ENCODE measurements at places on chromosomes 5 and 9.

GRCh38 chr5:71738662-71739361, 19.7 kb downstream of the CARTPT start:
- no peak for DNase-seq

DNA sequence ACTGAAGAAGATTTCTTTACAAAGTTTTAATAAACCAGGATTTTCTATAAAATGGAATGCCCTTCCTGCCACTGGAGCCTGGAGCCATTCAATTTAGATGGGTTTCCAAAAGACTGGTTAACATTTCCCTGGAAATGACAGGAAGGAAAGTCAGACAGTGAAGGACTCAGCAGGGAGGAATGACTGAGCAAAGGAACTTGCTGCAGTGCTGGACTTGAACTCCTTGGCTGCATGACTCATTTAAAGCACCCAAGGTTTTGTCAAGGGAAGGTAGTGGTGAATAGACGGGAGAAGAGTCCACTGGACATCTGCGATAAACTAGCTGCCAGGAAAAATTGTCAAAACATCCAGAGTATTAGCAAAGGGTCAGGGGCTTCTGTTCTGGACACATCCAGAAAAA, 163.8 kb upstream of the SLC28A3 start:
- DNase-seq: no peak

GRCh38 chr9:22731786-22732185, 285.2 kb downstream of the DMRTA1 start:
- no peak for DNase-seq

DNA sequence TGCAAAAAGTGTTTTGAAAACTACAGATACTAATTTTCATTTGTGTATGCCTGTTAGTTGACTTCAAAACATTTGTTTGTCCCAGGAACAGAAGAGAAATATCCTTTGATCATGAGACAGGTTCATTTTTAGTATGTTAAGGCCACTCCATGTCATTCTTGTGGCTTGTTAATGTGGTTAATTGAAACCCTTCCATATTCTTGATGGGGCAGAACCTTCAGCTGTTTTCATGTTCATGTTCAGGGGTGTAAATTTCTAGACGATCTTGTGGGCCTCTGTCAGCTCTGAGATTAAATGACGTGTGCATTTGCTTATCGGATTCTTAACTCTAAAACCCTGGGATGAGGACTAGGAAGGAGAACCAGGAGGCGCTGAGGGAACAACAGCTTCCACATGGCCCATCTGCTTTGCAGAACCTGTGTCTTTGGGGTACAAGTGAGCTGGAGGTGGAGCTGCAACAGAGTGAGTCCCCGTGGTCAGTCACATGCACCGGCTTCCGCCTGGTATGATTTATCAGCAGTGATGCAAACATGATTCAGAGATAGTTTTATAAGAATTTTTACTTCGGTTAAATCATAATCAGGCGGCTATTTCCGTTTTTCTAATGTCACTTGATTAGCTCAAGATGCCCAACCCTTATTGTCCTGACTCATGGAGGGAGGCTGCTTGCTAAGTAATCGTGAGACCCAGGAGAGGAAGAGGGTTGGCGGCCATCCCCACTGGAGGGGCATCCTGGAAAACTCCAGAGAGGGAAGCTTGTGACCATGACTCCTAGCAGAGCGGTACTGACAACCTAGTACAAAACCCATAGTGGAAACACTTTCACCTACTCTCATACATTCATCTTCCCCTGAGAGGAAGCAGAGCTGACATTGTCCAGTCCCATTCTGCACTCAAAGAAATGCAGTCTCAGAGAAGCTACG, 138.4 kb downstream of the C9orf152 start:
- peak; percentile 89 for DNase-seq

GRCh38 chr5:150544611-150545219, 36.8 kb downstream of the NDST1 start:
- peak; percentile 85 for DNase-seq

GRCh38 chr5:9365512-9365911, 180.4 kb downstream of the SEMA5A start:
- DNase-seq: no peak

DNA sequence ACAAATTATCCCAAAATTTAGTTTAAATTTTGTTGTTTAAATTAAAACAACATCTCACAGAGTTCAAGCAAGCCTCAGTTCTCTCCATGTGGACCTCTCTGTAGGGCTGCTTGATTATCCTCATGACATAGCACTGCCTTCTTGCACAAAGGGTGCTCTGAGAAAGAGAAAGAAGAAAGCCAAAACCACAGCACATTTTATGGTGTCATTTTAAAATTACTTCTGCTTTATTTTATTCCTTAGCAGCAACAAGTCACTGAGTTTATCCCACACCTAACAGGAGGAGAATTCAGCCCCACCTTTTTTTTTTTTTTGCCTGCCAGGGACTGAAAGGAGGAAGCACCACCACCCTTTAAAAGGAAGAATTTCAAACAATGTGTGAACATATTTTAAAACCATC, 12.8 kb upstream of the KCNV2 start:
- DNase-seq: peak; percentile 13

- peak; percentile 32 for DNase-seq
These were observed 6.1 kb upstream of the RNF183 start for GRCh38 chr9:113309204-113309813.

- no peak for DNase-seq
These were observed 18.0 kb upstream of the CDC23 start for GRCh38 chr5:138230981-138231589.

GRCh38 chr9:91790917-91791316, 159.1 kb downstream of the ROR2 start:
- DNase-seq: no peak

- DNase-seq: no peak
These were observed 17.9 kb downstream of the FRMD3 start for GRCh38 chr9:83520292-83520691.

- no peak for DNase-seq
These were observed 56.1 kb downstream of the ITGA2 start for GRCh38 chr5:53045263-53045662.

- no peak for DNase-seq
These were observed 455 bp downstream of the OLFM1 start for GRCh38 chr9:135087899-135088347.

GRCh38 chr5:141995656-141996055, 17.2 kb downstream of the GNPDA1 start:
- no peak for DNase-seq

- DNase-seq: no peak
These were observed 39.2 kb downstream of the FAXDC2 start for GRCh38 chr5:154811239-154811638.

- DNase-seq: no peak
These were observed 129.5 kb downstream of the RNF180 start for GRCh38 chr5:64295101-64295500.

- DNase-seq: no peak
These were observed 15.1 kb downstream of the ERCC6L2 start for GRCh38 chr9:95890594-95890993.

DNA sequence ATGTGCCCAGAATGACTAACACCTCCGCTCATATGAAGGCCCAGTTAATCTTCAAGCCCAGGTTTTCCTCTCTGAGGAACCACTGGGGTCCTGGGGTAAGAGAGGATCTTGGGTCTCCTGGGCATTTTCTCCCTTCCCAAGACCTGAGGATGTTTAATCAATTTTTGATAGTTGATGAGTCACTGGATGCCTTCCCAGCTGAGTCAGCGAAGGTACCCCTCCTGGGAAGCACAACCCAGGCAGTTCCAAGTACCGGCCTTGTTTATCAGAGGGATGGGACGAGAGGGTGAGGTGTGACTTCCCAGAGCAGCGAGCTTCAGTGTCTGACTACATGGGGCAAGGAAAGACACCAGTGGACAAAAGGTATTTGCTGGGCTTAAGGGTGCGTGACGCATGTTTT, 119.6 kb upstream of the IL12B start:
- no peak for DNase-seq

DNA sequence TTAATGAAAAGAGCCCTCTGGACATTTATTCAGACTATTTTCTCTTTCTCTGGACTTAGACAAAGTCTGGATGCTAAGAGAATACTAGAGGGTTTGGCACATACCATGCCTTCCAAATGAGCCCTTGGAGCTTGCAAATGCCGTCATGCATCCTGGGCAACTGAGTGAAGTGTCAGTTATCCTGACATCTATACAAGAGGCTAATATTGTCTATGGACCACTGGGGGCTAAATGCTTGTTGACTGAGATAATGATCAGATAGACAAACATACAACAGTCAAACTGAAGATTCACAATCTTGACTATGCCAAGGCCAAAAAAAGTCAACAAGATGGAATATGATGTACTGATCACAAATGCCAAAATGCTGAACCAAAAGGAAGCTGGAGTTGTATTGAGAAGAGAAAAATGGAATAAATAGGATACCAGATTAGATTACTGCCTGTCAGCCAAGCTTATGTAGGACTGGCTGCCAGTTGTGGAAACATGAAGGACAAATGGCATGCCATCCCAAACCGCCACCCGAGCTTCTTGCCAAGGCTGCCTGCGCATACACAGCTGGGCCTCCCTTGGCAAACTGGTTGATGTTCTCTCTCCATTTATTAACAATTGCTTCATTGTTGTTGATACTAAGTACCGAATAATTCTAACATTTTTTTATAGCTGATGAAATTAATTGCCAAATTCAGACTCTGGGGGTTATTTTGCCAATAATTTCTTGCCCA, 240.1 kb upstream of the GRAMD2B start:
- no peak for DNase-seq

DNA sequence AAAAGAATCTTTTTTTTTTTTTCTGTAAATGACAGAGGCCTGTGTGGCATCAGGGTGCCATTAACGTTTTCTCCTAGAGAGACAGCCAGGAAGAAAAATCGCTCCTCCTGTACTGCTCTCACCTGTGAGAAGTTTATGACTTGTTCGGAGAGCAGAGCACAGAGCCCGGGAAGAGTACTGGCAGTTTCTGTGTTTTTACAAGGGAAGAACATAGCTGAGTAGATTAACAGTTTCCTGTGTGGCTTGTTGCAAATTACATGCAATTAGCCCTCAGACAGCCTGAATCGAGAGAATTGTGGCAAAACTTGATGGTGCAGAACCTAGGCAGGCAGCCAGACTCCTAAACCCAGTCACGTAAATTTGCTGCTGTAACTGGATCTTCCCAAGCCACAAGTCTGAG, 32.1 kb downstream of the PRKACG start:
- no peak for DNase-seq

GRCh38 chr9:129513282-129513681, 107.6 kb downstream of the C9orf50 start:
- DNase-seq: no peak

DNA sequence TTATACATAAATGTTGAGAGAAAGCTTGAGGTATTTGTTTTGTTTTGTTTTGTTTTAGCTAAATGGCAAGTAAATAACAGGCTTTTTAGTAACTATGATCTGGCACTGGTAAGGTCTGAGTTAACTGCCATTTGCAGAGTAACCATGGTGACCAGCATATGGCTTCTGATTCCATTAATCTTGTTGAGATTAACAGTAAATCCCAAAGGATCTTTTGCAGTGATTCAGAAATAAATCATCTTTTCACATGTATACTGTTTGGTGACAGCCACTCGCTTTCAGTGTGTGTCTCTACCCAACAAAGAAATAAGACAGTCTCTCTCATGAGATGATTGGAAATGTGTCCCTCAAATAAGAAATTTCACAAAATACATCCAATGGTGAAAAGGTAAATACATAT, 235.6 kb downstream of the RAB3C start:
- DNase-seq: no peak

DNA sequence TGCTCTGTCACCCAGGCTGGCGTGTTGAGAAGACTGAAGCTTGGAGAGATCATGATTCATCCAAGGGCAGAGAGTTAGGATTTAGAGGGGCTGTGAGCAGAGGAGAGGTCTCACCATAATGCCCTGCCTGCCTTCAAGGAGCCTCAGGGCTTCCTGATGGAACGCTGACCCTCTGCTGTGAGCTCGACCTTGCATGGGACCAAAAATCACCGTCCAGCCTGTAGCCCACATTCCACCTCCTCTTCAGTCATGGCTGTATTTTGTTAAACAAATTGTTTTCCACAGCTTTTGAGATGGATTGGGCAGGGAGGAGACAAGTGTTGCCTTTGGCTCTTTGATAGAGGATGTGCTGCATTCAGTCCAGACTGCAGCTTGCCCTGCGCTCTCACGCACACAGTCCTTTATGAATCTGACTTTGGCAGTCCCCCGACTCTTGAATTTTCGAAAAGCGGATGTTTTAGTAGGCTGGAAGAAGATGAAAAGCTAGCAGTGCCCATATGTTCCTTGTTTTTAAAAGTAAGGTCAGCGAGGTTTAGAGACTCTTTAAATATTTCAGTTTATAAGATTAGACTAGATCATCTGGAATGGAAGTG, 79.5 kb downstream of the MVB12B start:
- DNase-seq: no peak

- peak; percentile 38 for DNase-seq
These were observed 21.3 kb downstream of the CYSTM1 start for GRCh38 chr5:140196115-140196814.

- DNase-seq: no peak
These were observed 76.6 kb upstream of the ZNF169 start for GRCh38 chr9:94182532-94182931.

DNA sequence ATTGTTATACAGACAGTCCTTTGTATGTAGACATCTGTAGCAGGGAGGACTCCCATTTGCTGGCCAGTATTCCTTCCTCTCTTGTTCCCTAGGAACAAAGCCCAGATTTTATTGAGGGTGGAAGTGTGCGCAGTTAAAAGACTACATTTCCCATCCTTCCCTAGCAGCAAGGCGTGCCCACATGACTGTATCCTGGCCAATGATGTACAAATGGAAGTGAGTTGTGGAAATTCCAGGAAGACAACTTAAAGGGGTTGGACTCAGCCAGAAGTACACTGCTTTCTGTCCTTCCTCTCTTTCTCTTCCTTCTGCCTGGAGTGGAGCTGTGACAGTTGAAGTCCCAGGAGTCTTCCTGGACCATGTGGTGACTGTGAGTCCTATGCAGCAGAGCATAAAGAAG, 89.0 kb downstream of the HRH2 start:
- DNase-seq: peak; percentile 9

GRCh38 chr5:73435759-73436534, 12.6 kb downstream of the FOXD1 start:
- no peak for DNase-seq

DNA sequence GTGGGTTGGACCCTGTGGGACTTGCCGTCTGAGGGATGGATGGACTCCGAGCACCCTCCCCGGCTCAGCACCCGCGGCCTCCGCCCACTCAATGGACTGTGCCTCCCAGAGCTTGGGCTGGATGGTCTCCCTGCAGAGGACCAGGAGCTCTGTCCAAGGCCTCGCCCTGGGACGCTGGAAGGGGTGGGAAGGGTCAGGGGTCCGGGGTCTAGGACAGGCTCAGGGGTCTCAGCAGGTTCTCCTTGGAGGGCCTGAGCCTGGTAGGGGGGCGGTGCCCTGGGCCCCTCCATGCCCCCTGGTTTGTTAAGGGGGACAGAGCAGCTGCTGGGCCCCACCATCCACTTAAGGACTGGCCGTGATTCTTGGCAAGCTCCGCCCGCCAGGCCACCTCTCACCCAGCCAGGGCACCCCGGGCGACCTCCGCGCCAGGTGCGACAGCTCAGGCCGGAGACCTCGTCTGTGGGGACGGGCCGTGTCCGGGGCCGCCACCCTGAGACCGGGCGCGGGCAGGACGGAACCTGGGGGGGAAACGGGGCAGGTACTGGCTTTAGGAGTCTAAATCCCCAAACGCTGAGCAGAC, 29.2 kb downstream of the EXOC3 start:
- DNase-seq: no peak
